Activated CD4-positive, alpha-beta T cell treated with anti-CD3 and anti-CD28 coated beads for 1 hour (primary cell): ENCODE measurements at places on chromosomes 6 and 20.

DNA sequence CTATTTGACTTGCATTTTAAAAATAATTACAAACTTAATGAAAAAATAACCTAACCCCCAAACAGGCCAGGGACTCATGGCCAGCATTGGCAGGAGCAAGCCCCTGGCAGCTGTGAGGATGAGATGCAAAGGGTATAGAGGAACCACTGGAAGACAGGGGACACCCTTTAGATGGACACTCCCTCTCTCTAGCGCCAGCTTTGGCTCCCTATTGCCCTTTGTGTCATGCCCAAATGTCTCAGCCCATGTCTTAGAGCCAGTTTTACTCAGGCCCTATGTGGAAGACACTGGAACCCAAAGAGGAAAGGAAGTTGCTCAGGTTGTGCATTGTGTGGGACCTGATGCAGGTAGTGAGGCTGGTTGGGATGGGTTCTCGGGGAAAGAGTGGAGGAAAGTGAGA, 34.9 kb upstream of the RSPO4 start:
- DNase-seq, result no peak

DNA sequence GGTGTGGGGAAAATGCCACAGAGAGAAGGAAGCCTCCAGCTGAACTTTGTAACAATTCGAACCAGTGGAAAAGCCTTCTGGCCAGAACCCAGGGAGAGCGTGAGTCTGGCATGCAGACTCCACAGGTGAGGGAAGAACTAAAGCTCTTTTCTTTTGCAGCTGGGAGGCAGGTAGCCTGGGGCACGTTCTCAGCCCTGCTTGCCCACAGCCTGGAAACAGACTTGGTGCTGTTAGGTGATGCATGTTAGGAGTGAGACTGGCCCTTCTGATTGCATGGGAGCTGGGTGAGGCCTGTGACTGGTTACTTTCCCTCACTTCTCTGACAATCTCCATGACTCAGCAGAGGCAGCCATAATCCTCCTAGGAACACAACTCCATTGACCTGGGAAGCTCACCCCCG, 34.2 kb downstream of the PROKR2 start:
- no peak for DNase-seq

DNA sequence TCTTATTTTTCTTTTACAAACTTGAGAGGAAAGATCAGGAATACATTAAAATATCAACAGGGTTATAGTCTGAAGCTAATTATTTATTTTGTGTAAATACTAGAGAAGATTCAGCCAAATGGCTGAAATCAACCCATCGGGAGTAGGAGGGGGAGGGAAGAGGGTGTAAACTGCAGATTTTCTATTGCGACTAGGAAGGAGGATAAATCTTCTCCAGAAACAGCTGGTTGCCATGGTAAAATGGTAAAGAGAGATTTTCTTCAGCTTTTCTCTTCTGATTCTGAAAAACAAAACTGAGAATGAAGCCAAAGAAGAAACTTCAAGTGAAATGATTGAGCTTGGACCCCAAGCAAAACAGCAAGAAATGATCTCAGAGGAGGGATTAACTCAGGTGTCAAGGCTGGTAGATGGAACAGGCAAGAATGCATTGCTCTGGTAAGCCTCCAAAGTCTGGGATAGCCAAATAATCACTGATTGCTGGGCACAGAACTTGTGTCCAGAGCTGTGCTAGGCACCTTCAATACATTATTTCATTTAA, 193.5 kb upstream of the SPTLC3 start:
- no peak for DNase-seq

GRCh38 chr6:146595972-146596731, 2.6 kb upstream of the ADGB start:
- no peak for DNase-seq

- DNase-seq, result no peak
Observed at GRCh38 chr6:148999929-149000468, 253.2 kb downstream of the UST start.
